ENCODE measurements at places on chromosomes 5 and 9.

DNA sequence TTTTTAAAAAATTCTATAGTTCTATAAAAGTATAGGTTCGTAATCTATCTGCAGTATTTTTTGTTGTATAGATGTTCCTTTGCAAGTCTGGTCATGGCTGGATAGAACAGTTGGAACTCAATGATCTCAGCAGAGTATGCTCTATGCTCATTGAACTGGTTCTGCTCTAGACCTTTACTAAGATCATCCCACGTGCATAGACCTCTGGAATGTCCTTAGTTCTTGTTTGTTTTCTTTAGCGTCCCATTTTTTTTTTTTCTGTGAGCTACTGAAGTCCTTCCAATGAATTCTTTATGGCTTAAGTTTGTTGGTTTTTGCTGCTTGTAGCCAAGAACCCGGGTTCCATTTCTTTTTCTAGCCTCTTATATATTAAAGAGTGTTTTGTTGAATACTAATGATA lies 3.5 kb downstream of the TMEM38B start:
- DNase-seq, result no peak

DNA sequence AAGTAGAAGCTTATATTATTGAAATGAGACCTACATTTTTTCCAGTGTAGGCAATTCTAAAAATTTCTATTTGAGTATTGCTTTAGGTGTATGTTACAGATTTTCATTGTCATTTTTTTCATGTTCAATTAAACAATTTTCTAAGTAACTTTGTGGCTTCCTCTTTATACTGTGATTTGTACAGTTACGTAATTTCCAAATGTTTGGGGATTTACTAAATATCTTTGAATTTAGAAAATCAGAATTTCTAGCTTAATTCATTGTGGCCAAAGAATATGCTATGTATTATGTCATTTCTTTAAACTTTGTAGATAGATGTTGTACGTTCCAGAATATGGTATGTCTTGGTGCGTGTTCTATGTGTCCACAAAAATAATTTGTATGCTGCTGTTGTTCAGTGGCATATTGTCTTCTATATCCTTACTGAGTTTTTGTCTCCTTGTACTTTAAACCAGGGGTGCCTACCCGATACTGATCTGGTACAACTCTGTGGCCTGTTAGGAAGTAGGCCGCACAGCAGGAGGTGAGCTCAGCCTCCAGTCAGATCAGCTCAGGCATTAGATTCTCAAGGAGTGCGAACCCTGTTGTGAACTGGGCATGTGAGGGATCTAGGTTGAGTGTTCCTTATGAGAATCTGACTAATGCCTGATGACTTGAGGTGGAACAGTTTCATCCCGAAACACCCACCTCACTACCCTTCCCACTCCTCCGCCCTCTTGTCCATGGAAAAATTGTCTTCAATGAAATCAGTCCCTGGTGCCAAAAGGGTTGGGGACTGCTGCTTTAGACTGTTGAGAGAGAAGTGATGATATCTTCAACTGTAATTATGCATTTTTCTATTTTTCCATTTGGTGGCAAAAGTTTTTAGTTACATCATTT lies 63.5 kb downstream of the UBE2R2 start:
- no peak for DNase-seq

GRCh38 chr9:88388886-88389605 lies 802 bp downstream of the SPIN1 start:
- DNase-seq, result peak; percentile 27

- no peak for DNase-seq
Observed at GRCh38 chr5:122967085-122967484, 69.4 kb downstream of the PPIC start.

GRCh38 chr9:72129271-72130156 lies 19.7 kb upstream of the GDA start:
- no peak for DNase-seq

- no peak for DNase-seq
Observed at GRCh38 chr9:72886386-72886785, 66.5 kb downstream of the ALDH1A1 start.

DNA sequence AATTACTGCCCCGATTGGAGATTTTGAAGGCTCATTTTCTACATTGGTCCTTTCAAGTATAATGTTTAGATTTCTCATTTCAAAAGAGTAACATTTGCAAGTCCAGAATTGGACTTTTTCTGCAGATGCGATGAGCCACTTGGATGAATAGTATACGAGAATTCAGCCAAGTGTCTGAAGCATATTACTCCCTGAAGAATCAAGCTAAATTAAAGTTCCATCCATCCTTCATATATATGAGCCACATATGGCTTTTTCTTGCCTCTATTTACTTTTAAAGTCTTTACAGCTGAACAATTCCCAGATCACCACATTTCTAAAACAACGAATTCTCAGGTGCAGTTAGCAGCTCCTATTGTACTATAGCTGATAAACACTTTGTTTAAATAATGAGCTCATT lies 288.7 kb downstream of the CEMIP2 start:
- no peak for DNase-seq

DNA sequence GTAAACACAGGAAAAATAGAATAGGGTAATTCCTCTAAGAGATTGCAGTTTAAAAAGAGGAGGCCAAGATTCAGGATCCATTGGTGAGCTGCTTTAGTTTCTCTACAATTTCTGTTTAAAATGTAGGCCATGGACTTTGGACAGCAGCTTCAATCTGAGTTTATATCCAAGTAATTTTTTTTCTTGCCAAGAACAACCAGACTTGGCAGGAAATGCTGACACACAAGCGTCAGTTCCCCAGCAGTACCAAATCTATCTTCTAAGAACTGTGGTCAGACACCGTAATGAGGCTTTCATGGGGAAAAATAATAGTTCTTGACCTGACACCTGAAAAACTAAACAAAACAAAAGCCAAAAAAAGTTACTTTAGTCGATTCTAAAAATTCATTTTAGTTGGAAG lies 528.8 kb downstream of the CSNK1G3 start:
- no peak for DNase-seq

- DNase-seq, result peak; percentile 3
Observed at GRCh38 chr9:32251539-32251938, 132.9 kb upstream of the ACO1 start.

- no peak for DNase-seq
Observed at GRCh38 chr5:72283358-72283757, 36.7 kb downstream of the MRPS27 start.

Data from stimulated activated CD4-positive, alpha-beta T cell treated with anti-CD3 and anti-CD28 coated beads, TNF-alpha, amount 100 ng/mL, for 24 hours (primary cell).